ENCODE measurements at places on chromosomes 3 and 15.

- DNase-seq: no peak
Measured at GRCh38 chr3:166444336-166444735, 607.1 kb upstream of the BCHE start.

DNA sequence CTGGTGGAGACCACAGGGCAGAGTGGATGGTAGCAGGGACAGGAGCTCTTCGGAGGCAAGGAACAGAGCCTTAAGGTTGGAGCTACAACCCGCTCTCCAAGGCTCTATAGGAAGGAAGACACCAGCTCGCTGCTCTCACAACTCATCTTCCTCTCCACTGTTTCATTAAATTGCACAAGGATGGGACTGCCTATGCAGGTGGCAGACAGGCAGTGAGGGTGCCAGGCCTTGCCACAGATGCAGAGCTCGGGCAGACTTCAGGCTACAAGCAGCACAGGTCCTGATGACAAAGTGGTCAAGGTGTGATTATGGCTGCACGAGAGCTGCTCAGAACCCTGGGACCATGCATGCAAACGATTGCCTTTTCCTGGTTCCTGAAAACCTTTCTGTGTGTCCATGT, 144.6 kb downstream of the FOXP1 start:
- no peak for DNase-seq

- no peak for DNase-seq
Measured at GRCh38 chr3:96478496-96478895, 335.9 kb upstream of the EPHA6 start.

- DNase-seq: no peak
Measured at GRCh38 chr3:14353502-14353901, 48.9 kb upstream of the SLC6A6 start.

DNA sequence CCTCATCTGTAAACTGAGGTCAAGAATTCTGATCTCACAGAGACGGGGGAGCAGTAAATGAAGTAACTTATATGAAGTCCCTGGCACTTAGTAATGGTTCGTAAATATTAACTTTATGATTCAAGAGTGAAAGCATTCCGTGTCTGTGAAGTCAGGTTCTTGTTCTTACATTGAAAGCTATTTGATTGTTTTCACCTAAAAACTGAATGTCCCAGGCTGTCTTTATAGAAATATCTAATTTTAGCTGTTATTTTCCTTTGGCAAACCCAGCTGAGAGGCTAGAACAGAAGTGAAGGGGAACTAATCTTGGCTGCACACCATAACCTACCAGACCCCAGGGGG, 84.5 kb downstream of the CHSY1 start:
- DNase-seq: no peak

- no peak for DNase-seq
Measured at GRCh38 chr15:44163370-44163769, 31.7 kb downstream of the FRMD5 start.

- DNase-seq: no peak
Measured at GRCh38 chr3:9105421-9105820, 142.1 kb upstream of the RAD18 start.

- no peak for DNase-seq
Measured at GRCh38 chr15:36053746-36054145, 507.8 kb upstream of the DPH6 start.

DNA sequence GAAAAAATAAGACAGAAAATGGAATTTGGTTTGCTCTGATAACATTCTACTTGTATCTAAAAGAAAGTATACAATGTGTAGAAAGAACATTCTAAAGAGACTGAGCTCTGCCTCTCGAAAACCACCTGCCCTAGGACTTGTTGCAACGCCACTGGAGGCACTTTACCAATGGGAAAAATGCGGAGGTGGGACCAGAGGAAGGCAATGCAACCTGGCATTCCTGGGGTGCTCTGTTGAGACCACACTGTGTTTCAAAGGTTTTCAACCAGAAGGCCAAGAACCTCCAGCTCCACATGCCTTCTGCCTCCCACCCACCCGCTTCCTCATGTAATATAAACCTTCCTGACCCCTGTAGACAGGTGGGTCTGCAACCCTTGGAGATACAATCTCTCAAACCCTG, 4.5 kb downstream of the PROK2 start:
- DNase-seq: no peak
